ENCODE measurements at places on chromosomes 4 and X.

- no peak for DNase-seq
Measured at GRCh38 chrX:1465286-1466231, 12.8 kb upstream of the ASMTL start.

- no peak for DNase-seq
Measured at GRCh38 chr4:1365271-1366178, 18.5 kb downstream of the UVSSA start.

DNA sequence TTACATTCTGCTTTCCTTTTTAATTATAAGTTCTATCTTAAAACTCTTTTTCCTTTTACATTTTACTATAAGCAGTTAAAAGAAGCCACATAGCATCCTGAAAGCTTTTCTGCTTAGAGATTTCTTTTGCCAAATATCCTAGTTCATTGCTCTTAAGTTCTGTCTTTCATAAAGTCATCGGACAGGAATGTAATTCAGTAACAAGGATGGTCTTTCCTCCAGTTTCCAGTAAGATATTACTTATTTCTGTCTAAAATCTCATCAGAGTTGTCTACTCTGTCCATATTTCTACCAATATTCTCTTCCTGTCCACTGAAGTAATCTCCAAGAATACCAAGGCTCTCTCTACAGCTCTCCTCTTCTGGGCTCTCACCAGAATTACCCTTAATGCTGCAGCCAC is 37.5 kb upstream of the ADH1C start:
- DNase-seq = no peak

- no peak for DNase-seq
Measured at GRCh38 chrX:43448688-43449087, 207.4 kb upstream of the MAOA start.

GRCh38 chr4:2090642-2091041 is 31.5 kb downstream of the NAT8L start:
- no peak for DNase-seq

- DNase-seq = no peak
Measured at GRCh38 chrX:111823128-111823527, 52.9 kb upstream of the TRPC5OS start.

- DNase-seq = no peak
Measured at GRCh38 chrX:45497290-45497689, 296.6 kb upstream of the DIPK2B start.

- no peak for DNase-seq
Measured at GRCh38 chrX:39946822-39947221, 150.9 kb downstream of the BCOR start.

DNA sequence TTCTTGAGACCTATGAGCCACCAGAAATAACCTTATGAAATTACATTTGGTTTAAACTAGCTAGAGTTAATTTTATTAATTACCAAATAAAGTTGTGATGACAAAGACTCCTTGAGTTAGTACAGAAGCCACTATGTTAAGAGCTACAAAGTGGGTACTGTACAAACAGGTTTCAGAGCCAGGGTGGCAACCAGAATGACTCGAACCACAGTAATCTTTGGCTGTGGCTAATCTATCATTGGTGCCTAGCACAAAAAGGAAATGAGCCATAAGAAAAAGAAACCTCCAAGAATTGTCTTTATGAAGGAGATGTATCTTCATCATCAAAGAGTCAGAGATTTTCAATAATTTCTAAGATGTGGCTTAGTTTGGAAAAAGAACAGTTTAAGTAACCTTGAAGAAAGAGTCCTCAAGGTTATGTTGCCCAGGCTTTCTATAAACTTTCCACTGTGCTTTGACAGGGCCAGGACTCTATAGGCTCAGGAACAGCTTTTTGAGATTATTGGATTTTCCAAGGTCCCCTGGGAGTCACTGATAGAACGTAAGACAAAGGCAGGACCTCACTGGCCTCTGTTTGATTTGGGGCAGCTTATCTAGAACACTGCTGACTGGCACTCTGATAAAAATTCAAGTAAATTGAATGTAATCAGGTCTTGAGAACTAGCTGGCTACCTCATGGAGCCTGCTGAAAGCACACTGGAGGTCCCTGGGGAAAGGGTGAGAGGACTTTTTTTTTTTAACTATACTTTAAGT is 777.7 kb downstream of the STIM2 start:
- DNase-seq = no peak

DNA sequence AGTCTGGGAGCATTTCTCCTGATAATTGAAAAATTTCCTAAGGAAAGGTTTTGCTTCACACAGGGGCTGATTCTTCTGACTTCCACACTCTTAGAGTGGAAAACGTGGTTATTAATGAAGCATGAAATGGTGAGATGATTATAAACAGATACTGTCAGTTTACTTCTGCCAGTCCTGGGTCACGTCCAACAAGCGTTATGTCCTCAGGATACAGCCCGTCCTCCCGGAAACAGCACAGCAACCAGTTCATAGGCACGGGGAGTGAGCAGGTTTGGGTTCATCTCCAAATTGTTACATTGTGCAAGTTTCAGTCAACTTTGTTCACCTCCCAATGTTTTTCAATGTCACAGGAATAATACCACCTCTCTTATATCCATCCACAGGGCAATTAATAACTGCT is 98.8 kb downstream of the NPNT start:
- no peak for DNase-seq

DNA sequence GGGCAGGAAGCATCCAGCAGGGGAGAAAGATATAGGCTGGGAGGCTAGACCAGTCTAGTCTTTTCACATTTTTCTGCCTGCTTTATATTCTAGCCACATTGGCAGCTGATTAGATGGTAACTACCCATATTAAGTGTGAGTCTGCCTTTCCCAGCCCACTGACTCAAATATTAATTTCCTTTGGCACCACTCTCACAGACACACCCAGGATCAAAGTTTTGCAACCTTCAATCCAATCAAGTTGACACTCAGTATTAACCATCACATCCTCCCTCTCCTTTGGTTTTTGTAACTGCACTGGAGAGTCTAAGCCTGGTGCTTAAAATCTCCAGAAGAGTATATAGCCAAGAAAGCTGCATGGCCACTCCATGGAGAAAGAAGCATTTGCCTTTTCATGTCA is 560.4 kb downstream of the GRXCR1 start:
- no peak for DNase-seq

DNA sequence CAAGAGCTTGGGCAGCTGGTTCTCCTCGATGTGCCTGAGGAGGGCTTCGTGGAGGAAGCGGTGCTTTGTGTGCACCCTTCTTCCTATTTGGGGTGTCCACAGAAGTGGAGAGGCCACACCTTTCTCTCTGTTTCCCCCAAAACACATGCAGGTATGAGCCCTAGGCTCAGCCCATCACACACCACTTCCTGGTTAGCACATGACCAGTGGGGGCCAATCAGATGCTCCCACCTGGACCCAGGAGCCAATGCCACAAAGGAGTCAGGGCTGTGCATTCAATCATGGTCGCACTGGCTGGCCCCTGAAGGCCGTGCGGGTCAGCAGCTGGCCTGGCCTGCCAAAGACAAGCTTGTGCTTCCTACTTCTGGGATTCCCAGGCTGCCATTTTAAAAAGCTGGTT is 51.4 kb downstream of the PPP2R2C start:
- DNase-seq = no peak

DNA sequence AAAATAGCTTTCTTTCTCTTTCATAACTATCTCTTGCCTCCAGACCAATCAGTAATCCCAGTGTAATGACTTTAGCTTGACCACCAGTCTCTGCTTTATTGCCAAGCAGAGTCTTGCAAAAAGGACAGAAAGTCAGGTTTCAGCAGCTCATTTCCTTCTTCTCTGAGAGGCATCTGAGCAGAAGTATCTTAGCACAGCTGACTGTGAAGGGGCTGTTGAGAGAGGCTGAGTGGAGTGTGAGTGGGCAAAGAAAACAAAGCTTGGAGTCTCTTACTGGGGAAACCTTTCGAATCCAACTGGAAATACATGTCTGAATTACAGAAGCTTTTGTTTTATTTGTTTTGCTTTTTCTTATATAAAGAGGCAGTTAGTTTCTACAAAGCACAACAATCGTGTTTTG is 170.3 kb upstream of the IGFBP7 start:
- DNase-seq = no peak

- DNase-seq = no peak
Measured at GRCh38 chr4:98773638-98774037, 115.2 kb upstream of the TSPAN5 start.

GRCh38 chr4:153224474-153224873 is 20.2 kb downstream of the TRIM2 start:
- DNase-seq = no peak

GRCh38 chr4:98929341-98930267 is 671 bp upstream of the EIF4E start:
- DNase-seq = peak; percentile 79

GRCh38 chr4:148823419-148823769 is 381.2 kb upstream of the NR3C2 start:
- DNase-seq = no peak

- DNase-seq = no peak
Measured at GRCh38 chrX:95884186-95884585, 800.5 kb upstream of the DIAPH2 start.

DNA sequence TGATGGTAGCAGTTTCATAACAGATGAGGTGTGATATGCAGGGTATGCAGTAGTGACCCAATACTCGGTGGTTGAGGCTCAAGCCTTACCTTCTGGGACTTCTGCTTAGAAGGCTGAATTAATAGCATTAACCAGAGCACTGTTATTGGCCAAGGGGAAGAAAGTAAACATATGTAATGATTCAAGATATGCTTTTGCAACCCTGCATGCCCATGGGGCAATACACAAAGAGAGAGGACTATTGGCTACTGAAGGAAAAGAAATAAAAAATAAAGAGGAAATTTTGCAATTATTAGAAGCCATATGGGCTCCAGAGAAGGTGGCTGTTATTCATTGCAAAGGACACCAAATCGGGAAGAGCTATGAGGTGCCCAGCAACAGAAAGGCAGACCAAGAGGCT is 8.7 kb downstream of the GAGE10 start:
- DNase-seq = no peak

DNA sequence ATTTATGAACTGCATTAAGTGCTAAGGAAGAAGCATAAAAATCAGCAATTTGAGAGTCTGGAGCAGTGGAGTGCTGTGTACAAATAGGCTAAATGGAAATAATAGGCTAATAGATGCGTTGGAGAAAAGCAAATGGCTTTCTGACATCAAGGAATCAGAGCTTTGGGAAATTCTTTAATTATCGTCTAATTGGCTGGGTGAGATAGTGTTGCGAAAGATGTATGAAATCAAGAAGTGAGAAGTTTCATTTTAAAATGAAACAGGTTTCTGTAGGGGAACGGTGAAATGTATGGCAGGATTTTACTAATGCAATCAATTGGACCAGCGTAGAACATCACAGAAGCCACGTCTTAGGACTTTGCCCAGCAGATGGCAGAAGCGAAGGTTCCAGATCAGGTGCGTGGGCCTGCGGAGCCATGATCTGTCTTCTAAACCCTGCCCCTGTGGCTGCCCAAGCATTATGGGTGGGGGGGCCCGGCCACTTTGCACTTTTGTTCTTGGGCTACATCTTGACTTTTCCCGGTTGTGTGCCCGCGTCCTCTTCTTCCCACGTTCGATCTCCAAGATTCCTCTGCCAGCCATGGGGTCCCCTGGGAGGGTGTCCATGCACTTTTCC is 118.5 kb upstream of the SHISA3 start:
- DNase-seq = no peak

DNA sequence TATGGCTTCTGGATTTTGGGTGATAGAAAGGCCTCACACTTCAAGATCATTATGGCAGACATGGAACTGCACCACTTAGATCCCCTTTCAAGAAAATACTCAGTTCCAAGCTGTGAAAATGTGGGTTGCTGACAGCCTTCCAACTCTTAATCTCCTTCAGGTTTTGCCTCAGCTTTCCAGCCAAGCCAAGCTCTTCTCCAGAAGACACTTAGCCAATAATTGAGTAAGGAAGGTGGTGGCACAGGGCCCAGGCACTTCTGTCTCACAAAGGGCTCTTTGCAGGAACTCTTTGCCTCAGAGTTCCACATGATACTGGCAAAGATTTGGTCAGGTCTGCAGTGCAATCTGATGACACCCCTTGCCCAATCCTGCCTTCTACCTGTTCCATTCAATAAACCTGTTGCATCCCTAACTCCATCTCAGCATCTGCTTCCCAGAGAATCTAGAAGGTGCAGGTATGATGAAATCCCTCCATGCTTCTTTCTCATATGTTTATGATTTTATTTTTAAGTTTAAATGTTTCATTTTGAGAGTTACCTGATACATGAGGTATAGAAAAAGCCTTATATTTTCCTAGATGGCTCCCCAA is 30.6 kb downstream of the ANXA5 start:
- no peak for DNase-seq

GRCh38 chr4:16413814-16414555 is 187.7 kb upstream of the TAPT1 start:
- no peak for DNase-seq

GRCh38 chr4:41134581-41134980 is 79.8 kb downstream of the APBB2 start:
- no peak for DNase-seq

DNA sequence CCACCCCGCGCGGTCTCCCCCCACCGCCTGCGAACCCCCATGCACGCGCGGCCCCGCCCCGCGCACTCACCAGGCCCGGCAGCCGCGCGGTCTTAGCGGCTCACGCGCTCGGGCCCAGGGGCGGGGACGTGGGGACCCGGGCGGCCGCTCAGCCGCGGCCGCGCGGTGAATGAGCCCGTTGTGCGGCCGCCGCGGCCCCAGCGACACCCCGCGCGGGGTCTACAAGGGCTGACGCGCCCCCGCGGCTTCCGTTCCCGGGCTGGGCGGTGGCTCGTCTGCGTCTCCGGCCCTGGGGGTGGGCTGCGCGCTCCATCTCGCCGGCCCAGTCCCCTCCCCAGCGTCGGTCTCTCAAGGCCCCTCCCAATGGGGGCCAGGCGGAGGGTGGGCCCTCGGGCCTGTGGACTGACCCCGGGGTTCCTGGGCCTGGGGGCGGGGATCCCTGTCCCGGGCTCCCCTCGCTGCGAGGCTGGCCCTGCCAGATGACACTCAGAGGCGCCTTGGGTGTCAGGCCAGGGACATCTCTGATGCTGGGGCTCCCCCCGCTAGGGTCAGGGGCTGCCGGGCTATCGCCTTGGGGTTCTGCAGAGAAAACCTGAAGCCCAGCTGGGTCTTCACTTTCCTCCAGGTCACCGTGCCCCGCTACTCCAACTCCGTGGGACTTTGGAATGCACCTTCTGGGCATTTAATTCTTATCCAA is 4.3 kb upstream of the SLC26A1 start:
- no peak for DNase-seq

DNA sequence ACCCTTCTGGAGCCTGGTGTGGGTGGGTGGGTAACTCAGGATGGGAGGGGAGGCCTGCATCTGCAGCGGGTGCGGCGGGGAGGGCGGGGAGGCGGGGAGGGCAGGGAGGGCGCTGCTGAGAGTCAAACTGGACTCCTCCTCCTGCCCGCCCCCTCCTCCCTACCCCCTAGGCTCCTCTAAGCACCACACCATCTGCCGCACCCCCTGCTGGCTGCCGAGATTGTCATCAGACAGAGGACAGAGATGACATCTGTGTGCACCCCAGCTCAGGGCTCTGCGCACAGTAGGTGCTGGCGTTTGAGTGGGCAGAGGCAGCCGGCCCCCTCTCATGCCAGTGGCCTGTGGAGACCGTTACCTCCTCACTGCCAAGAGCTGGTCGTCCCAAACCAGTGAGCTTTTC is 10.6 kb upstream of the HMX1 start:
- no peak for DNase-seq
